ENCODE measurements at places on chromosomes 6 and 20.

GRCh38 chr6:705047-705446, 12.1 kb upstream of the EXOC2 start:
- no peak for DNase-seq

DNA sequence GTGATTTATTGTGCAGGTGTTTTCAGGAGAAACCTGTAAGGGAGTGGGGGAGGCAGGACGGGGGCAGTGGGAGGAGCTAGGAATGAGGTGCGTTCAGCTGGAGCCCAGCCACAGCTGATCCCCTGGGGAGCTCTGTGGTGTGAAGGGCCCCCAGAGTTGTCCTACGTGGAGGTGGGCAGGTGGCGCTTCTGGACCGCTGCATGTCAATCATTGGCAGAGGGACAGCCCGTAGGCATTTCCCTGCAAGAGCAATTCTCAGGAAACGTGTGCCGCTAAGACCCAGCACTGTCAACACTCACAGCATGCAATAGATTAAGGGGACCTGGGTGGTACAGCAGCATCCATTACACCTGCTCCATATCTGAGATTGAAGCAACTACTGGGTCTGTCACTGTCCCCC, 88.0 kb downstream of the PRND start:
- DNase-seq = no peak

DNA sequence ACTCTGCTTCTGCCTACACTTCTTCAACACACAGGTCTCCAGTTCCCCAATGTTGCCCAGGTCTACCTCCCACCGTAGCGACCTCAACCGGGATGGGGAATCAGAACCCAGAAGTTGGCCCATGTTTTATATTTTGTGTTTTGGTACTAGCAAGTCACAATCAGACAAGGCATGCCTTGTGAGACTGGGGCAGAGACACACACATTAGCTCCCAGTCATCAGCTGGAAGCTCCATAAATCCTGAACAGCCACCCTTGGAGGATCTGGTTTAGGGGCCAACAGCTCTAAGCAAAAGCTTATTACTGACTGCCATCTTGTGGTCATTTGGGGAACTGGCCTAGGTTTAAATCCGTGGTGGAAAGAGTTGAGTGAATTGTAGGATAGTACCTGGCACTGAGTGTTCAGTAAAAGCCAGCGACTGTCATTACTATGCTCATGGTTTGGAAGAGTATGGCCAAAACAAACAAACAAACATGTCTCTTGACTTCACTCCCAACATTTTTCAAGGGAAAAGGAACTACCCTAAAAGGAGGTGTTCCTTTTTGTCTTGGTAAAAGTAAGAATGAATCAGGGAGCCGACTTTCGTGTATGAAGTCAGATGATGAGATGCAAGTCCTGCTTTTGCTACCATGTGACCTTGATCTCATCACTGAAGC, 40.5 kb downstream of the PIM1 start:
- peak; percentile 67 for DNase-seq

DNA sequence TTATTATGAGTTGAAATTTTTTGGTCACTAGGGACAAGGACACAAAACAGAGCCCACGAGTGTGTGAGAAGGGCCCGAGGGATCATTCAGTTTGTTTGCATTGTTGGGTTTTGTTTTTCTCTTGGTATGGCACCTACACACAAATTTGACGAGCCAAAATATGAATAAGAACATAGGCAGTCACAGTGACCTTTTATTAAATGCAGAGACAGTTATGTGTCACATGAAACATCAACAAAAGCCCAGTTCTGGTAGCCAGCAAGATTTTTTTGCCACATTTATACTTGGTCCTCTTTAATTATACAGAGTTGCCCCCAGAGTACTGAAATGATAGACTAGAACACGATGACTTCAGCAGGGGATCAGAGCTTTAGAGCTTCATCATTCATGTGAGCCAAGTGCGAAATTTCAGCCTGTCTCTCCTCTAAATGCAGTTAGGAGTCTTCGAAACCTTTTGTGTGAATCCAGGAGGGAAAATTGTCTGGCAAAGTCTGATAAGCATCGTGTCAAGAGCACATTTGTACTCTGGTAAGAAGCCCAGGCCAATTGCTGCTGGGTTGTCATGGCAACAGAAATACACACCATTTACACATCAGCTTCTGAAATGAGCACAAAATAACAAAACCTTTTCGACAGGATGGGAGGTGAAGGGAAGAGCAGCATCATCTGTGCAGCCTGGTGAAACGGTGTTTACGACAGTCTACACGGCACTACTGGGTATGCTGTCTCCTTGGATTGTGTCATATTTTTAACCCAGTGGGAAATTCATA, 79.2 kb upstream of the RIPOR2 start:
- DNase-seq = no peak

GRCh38 chr6:75419416-75419815, 74.2 kb downstream of the FILIP1 start:
- no peak for DNase-seq

DNA sequence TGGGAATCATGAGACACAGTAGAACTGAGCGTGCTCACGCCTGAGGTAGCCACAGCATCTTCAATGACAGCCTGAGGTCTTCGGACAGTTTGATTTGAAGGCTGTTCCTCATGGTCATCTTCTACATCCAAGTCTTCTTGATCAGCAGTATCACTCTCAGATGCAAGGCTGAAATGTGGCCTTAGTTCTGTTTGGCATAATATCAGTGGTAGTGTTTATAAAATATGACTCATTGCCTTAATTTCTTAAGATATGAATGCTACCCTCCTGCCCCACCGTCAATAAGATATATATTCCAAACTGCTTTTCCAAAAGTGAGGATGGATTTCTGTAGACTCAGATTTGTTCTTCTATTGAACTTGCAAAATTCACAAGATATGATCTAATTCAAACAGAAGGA, 17.5 kb upstream of the MAP7 start:
- no peak for DNase-seq

DNA sequence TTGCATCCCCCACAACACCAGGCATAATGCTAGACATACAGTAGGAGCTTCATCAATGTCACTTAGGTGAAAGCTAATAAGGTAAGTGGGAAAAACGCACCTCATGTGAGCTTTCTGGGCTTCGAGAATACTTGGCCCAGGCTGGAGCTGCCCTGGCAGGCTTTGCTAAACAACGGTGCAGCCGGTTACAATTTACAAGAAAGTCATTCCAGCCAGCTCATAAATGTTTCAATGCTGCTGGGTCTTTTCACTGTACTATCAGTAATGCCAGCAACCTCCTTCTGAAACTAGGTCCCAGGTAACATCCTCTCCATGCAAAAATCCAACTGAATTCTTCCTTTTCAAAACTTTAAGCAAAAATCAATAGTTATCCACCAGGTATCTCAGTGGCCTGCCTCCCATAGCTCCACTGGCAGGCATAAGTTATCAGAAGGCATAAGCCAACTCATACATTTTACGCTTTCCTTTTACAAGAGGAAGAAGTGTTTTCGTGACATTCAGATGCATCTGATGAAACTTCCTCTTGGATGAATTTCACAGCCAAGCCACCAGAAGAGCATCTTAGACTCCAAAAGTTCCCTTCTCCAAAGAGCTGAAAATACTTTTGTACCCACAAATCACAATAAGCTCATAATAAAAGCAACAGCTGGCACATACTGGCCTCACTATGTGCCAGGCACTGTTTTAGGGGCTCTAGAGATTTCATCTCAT, 56.3 kb downstream of the RTN4IP1 start:
- DNase-seq = no peak

DNA sequence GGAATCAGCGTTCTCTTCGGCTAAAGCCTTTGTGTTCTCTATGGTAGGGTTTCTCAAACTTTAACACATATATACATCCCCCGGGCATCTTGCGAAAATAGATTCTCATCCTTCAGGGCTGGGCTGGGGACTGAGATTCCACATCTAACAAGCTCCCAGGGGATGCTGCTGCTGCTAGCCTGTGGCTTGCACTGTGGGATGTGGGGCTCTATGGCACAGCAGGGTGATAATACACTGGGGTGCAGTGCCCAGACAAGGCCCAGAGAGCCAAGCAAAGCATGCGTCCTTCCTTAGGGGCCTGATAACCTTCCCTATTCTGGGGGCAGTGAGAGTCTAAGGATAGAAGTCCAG, 102.0 kb downstream of the LAMP5 start:
- DNase-seq = no peak

- no peak for DNase-seq
Measured at GRCh38 chr6:132527791-132528190, 10.3 kb upstream of the TAAR9 start.

DNA sequence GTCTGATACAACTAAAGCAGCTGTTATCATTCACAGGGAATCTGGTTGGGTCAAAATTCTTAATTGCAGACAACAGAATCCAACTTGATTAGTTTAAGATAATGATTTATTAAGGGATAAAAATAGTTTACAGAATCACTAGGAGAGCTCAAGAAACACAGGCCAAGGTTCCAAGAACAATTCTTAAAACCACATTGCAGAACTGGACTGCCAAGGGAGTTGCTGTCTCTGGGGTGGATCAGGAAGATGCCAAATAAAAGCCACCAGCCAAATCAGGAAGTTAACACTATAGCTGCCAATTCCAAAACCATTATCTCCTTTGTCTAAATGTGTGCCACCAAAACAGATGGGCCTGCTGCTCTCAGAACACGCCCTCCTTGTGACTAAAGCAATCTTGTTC, 53.7 kb downstream of the NUDT3 start:
- DNase-seq = no peak

- DNase-seq = no peak
Measured at GRCh38 chr20:23096097-23096496, 10.0 kb upstream of the CD93 start.

DNA sequence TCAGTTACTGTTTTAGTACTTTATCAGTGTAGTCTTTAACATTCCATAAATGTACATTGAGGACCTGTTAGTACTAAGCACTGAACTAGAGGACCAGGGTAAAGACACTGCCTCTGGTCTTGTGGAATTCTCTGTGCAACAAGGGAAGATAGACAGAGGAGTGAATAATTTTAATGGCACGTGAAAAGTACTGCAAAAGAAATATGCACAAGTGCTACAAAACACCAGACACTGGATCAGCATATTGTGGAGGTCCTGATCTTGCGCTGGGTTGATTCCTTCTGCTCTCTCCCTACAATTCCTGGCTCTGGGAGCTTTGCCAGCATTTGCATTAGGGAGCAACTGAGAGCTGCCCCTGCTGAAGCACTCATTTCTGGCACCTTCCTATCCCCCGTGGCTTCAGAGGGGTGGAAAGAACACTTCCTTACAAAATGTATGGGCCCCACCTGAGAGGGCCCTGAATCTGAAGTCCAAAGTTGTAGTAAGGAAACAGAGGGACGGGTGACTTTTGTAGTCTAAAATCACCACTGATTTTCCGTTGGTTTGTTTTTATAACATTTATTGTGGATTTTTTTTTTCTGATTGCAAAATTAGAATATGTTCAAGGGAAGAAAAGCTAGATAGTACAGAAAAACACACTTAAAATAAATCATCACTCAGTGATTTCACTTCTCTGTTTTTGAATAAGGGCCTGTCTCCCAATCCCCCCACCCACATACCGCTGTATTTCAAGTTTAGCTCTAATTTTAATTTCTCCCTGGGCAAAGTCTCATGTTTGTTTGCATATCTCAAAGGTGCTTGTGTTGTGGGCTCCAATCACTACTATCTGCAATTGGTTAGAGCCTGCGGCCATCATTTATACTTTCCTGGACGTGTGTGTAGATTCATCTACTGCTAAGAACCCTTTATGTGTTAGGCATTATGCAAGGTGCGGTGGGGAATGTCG, 4.9 kb downstream of the PKIG start:
- DNase-seq = no peak

- no peak for DNase-seq
Measured at GRCh38 chr6:76275746-76276145, 203.3 kb upstream of the IMPG1 start.

DNA sequence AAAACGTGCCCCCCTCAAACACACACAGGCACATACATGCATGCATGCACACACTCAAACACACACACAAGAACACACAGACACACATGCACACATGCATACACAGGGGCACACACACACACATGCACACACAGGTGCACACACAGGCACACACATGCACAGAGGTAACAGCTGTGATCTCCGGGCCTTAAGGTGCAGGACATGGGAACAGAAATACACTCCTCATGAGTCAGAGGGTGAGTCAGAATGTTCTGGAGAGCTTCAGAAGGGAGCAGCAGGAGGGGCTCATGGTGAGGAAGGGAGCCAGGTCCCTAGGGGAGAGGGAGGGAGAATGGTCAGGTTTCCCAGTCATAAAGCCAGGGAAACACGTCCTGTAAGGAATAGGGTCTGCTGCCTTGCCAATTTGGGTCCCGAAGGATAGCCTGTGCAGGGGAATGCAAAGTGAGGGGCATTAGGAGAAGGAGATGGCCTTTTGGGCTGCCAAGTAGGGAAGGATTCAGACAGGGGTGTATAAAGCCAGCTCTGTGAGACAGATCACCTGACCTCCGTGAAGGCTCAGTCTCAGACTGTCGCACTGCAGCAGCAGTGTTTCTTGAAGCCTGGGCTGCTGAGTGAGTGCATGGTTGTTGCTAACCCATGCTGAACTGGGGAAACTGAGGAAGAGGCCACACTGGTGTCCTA, 123.9 kb downstream of the MAFB start:
- DNase-seq = no peak

DNA sequence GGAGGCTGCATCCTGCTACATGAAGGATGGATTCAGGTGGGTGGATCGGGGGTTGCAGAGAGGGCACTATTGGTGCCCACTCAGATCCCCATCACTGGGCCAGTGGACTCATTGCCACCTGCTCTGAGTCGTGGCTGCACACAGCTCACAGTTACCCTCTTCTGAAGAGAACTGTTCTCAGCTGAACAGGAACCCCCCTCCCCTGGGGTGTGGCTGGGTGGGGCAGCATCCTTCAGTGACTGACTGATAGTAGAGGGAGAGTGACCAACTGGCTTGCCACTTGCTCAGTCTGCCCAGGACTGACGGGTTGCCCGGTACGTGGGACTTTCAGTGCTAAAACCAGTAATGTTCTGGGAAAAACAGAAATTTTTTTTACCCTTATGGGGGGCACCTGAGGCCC, 494.0 kb upstream of the CHD6 start:
- no peak for DNase-seq

DNA sequence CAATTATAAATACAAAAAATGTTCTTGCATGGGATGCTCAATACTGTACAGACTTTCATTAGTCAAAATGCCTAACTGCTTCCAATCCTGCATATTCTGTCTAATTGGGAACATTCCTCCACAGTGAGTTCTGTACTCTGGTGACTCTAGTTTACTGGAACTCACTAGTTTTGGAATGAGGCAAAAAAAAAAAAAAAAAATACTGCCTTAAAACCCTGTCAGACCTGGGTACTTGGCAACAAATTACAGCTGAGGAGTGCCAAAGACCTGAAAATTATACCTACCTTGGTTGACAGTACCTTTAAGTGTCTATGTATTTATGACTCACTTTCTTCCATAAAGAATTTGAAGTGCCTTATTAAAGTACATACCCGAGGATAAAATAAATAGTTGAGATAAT, 276.7 kb downstream of the FARS2 start:
- DNase-seq = no peak

- DNase-seq = no peak
Measured at GRCh38 chr6:14513496-14514393, 396.2 kb downstream of the CD83 start.

GRCh38 chr20:4519534-4519933, 202.2 kb upstream of the PRND start:
- no peak for DNase-seq
